ENCODE measurements at places on chromosomes 6 and 20.

- DNase-seq = no peak
These were observed 93.3 kb downstream of the GPX5 start for GRCh38 chr6:28618898-28619555.

DNA sequence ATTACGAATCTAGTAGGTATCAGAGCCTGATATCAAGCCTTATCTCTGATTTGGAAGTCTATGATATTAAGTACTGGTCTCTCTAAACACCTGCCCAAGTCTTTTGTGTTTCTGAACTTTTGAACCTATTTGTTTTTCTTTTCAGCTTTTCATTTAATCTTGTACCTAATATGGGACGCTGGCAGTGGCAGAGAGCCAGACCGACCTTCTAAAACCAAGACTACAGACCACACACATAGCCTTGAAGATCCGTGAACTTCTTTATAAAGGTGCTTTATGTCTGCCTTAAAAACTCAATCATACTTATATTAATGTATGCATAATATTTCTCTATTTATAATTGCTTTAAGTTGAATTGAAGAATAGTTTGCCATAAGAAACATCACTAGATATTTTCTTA, 12.6 kb upstream of the PTCHD4 start:
- DNase-seq = no peak

GRCh38 chr20:59082981-59083380, 40.4 kb upstream of the PRELID3B start:
- DNase-seq = no peak

- DNase-seq = no peak
These were observed 32.1 kb downstream of the COL20A1 start for GRCh38 chr20:63325021-63325471.

GRCh38 chr6:2959909-2960719, 11.3 kb downstream of the SERPINB6 start:
- no peak for DNase-seq

DNA sequence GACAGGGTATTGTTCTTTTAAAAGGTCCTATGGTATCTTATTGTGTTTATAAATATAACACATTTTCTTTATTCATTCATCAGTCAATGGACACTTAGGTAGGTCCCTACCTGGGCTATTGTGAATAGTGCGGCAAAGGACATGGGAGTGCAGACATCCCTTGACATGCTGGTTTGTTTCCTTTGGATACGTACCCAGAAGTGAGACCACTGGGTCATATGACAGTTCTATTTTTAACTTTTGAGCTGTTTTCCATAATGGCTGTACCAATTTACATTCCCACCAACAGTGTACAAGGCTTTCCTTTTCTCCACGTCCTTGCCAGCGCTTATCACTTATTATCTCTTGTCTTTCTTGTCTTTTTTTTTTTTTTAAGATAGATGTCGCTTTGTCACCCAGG, 627.5 kb downstream of the PRKN start:
- DNase-seq = no peak

DNA sequence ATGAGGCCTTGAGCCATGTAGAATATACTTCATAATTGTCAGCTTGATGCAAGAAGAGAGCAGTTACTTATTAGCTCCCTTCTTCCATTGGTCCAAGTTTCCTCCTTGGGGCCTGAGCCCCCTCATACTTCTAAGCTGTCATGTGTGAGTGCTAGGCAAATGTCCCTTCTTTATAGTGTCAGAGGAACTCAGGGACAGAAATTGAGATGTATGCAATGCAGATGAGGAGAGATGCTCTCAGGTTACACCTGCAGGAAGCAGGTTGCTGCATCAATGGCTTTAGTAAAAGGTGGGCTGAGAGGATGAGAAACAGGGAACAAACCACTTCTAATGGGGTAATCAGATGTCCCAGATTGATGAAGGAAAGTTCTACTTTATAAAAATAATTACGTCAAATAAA, 6.7 kb upstream of the PDSS2 start:
- DNase-seq = no peak

DNA sequence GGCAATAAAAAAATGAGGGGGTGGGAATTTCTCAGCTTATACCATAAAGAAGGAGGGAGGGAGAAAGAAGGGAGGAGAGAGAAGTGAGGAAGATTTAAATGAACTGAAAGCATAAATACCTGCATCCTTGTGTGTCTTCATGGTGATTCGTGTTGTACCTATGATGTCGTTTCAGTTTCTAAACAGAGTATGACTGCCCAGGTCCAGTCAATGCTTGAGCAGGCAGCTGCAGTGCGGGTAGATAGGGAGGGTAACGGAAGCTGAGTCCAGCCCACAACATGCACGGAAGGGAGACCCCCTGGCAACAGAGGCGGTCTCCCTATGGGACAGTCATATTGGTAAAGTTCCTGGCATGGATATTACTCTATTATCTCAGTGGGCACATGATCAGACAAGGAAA, 184.5 kb downstream of the KIF16B start:
- peak; percentile 21 for DNase-seq

DNA sequence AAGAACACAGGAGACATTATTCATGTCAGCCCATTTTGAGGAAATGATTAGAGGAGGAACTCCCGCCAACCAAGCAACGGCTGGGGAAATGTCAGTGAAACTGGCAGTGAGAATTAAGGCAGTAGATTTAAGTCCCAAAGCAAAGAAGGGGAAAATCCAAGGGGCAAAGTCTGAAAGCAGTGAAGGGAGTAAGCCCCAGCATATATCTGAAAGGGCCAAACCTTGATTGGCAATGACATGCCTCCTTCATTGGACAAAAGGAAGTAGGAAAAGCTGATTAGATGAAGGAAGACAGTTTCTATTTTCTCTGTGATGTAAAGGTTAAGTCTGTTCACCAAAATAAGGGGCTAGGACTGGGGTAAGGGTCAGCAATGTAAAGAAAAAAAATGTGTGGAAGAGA, 190.3 kb downstream of the RNF144B start:
- DNase-seq = no peak

DNA sequence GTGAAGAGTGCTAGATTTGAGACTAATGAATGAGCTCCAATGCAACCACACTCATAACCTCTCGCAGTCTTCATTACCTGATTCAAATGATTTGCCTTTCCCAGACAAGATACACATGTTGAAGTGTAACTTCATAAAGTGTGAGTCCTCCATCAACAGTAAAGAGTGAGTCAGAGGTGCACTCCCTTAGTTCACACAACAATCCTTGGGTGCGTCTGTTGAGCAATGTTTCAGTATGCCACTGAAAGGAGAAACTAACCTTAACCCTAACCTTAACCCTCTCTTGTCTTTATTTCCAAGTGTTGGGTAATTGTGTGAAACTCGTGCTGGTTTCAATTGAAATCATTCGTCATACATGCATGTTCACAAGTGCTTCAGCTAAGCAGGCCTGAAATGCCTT, 21.0 kb upstream of the RIN2 start:
- DNase-seq = no peak

Data from GM12891 (cell line).